HFFc6 (cell line): ENCODE measurements at places on chromosomes 1 and 21.

GRCh38 chr1:91784191-91784590 is 101.8 kb downstream of the TGFBR3 start:
- H3K27me3 ChIP-seq: peaks cover 10% of the 10 kb centered on the region
- no peak overlapping the region for H3K4me3 ChIP-seq
- DNase-seq: no peak
- H3K27ac ChIP-seq: no peak overlapping the region
- peaks cover 28% of the 10 kb centered on the region; the same call in 1 of the 2 replicates for H3K36me3 ChIP-seq
- peaks cover 73% of the 10 kb centered on the region for H3K4me1 ChIP-seq

- H3K27me3 ChIP-seq: peaks cover 2% of the 10 kb centered on the region; the same call in 1 of the 2 replicates
- H3K36me3 ChIP-seq: peaks cover 23% of the 10 kb centered on the region; the same call in 1 of the 2 replicates
- peak overlapping the region; percentile 61 for H3K27ac ChIP-seq
- no peak overlapping the region; the same call in 1 of the 2 replicates for H3K4me3 ChIP-seq
- H3K4me1 ChIP-seq: peaks cover 40% of the 10 kb centered on the region
These were observed 125.5 kb upstream of the HNRNPU start for GRCh38 chr1:244989813-244990212.

- H3K36me3 ChIP-seq: 0 out of 2 replicates have a peak, but pooled peaks cover 8% of the 10 kb centered on the region
- no peak overlapping the region for H3K27ac ChIP-seq
- no peak for DNase-seq
- H3K4me3 ChIP-seq: no peak overlapping the region
- H3K27me3 ChIP-seq: no peaks in the 10 kb centered on the region; the same call in 1 of the 2 replicates
- H3K4me1 ChIP-seq: no peaks in the 10 kb centered on the region
These were observed 91.6 kb downstream of the ZNF648 start for GRCh38 chr1:181969902-181970301.

DNA sequence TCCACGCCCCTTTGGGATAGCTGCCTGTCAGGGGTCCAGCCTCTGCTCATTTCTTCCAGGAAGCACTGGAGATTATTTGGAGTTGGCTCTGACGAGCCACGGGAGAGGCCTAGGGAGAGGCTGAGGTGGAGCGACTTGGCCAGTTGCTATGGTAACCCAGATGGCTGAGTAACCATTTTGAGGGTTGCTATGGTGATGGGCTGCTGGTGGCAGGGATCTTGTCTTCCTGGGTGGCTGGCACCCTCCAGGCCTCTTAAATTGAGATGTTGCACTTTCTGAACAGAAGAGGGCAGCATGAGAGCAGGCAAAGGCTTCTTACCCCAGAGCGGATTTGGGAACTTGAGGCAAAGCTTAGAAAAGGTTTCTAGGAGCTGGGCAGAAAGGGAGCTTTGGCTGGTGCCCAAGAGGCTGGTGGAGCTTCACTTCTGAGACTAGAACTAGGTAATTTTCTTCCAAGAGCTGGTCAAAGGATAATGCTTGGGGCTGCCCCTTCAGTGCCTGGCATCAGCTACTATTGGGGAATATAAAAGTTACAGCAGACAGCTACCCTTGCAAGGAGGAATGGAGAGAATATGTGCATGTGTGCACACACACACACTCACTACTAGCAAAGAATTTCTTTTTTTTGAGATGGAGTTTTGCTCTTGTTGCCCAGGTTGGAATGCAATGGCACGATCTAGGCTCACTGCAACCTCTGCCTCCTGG is 72.5 kb downstream of the NDUFS5 start:
- no peaks in the 10 kb centered on the region for H3K36me3 ChIP-seq
- peaks cover 33% of the 10 kb centered on the region for H3K4me1 ChIP-seq
- peak; percentile 99 for DNase-seq

DNA sequence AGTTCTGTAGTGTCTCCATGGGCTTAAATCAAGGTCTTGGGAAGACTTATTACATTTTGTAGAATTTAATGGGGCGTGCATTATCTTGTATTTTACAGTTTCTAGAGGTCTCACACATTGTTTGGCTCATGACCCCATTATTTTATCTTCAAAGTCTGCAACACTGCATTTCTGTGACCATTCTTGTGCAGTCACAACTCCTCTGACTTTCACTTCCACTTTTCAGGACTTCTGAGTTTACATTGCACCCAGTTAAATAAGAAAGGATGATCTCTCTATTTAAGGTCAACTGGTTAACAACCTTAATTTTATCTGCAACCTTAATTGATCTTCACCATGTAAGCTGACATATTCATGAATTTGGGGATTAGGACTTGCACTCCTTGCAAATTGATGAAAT is 1186.6 kb downstream of the MRPL39 start:
- no peak overlapping the region for H3K4me3 ChIP-seq
- no peak for DNase-seq
- H3K4me1 ChIP-seq: no peaks in the 10 kb centered on the region
- H3K27ac ChIP-seq: no peak overlapping the region
- no peaks in the 10 kb centered on the region for H3K36me3 ChIP-seq

GRCh38 chr1:19222979-19223824 is 13.1 kb upstream of the UBR4 start:
- peaks cover 2% of the 10 kb centered on the region for H3K27me3 ChIP-seq
- no peak overlapping the region for H3K27ac ChIP-seq
- H3K4me3 ChIP-seq: no peak overlapping the region
